ENCODE measurements at places on chromosomes 1 and 21. TPM values are rescaled to one million over a fixed set of nuclear protein-coding genes. Genes with fewer than 3 reads are reported as not detected.

The CYP4X1 gene
- total RNA-seq, result 1.0 TPM

The C1orf87 gene
- not detected for total RNA-seq

The CFHR1 gene
- not detected for total RNA-seq

GRCh38 chr1:53174971-53175913 lies 21.4 kb upstream of the CPT2 start:
- H3K27ac ChIP-seq, result peak overlapping the region; percentile 83
- H3K36me3 ChIP-seq, result no peaks in the 10 kb centered on the region
- peaks cover 33% of the 10 kb centered on the region for H3K4me1 ChIP-seq
- no peak for DNase-seq
- H3K27me3 ChIP-seq, result no peaks in the 10 kb centered on the region

DNA sequence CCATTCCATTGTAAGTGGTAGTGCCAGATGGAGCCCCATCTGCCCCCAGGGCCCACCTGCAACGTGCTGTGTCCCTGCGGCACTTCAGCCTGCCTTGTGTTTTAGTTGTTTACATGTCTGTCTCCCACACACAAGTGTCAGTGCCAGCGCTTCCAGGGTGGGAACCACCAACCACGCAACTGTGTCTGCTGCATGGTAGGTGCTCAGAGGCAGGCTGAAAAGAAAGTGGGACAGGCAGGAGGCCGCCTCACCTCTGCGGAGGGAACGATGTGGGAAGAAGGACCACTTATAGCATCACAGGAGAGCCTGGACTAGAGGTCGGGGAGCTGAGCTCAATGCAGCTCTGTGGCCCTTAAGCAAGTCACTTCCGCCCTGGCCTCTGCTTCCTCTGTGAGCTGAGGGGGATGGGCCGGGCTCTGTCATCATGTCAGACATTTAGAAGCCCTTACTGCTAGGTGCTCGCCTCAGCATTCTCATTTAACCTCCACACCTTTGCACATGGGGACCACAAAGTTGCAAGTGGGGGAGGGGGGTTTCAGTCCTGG lies 17.9 kb downstream of the SLC9A1 start:
- DNase-seq, result no peak
- H3K4me1 ChIP-seq, result peaks cover 42% of the 10 kb centered on the region
- H3K36me3 ChIP-seq, result peaks cover 5% of the 10 kb centered on the region
- no peak overlapping the region for H3K27ac ChIP-seq

GRCh38 chr21:17050156-17050555 lies 462.7 kb upstream of the CXADR start:
- no peak overlapping the region for H3K4me3 ChIP-seq
- no peaks in the 10 kb centered on the region for H3K36me3 ChIP-seq
- H3K4me1 ChIP-seq, result no peaks in the 10 kb centered on the region
- H3K27me3 ChIP-seq, result no peaks in the 10 kb centered on the region

DNA sequence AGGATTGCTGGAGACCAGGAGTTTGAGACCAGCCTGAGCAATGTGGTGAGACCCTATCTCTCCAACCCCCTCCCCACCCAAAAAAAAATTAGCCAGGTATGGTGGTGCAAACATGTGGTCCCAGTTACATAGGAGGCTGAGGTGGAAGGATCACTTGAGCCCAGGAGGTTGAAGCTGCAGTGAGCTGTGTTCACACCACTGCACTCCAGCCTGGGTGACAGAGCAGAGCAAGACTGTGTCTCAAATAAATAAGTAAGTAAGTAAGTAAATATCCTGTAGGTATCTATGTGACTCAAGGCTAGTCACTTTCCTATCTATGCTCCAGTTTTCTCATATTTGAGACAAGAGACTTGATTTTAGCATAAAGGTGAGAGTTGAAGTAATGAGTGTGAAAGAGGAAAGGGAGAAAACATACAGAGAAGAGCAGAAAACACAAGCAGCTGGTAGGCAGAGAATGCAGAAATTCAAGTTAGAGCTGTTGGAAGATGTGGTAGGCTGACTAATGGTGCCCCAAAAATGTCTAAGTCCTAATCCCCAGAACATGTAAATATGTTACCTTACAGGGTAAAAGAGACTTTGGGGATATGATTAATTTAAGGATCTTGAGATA lies 7.5 kb downstream of the PPP1R12B start:
- H3K27ac ChIP-seq, result peak overlapping the region; percentile 29
- H3K27me3 ChIP-seq, result no peaks in the 10 kb centered on the region
- peaks cover 15% of the 10 kb centered on the region for H3K4me1 ChIP-seq
- DNase-seq, result peak; percentile 60
- no peak overlapping the region for H3K4me3 ChIP-seq

- peak; percentile 29 for DNase-seq
- peak within 1 kb of the TSS; percentile 21 for H3K27ac ChIP-seq
- H3K4me3 ChIP-seq, result peak within 1 kb of the TSS; percentile 86
- peaks cover 41% of the 10 kb centered on the region for H3K4me1 ChIP-seq
- no peaks in the 10 kb centered on the region for H3K36me3 ChIP-seq
Measured at GRCh38 chr1:15758343-15758931, at the start of gene FBLIM1. Gene FBLIM1, plus strand, starts transcription at chr1:15758795. Its CDS starts 6,189 bp downstream, at chr1:15764984.

- peaks cover 47% of the 10 kb centered on the region for H3K4me1 ChIP-seq
- H3K36me3 ChIP-seq, result peaks cover 32% of the 10 kb centered on the region
- H3K4me3 ChIP-seq, result peak overlapping the region; percentile 92
- H3K27me3 ChIP-seq, result no peaks in the 10 kb centered on the region
- peak; percentile 23 for DNase-seq
- peak overlapping the region; percentile 71 for H3K27ac ChIP-seq
Measured at GRCh38 chr1:110339407-110340206, 430 bp downstream of the RBM15 start.
